IMR-90 (cell line): ENCODE measurements at places on chromosomes 16 and 17. TPM values are rescaled to one million over a fixed set of nuclear protein-coding genes. Genes with fewer than 3 reads are reported as not detected.

DNA sequence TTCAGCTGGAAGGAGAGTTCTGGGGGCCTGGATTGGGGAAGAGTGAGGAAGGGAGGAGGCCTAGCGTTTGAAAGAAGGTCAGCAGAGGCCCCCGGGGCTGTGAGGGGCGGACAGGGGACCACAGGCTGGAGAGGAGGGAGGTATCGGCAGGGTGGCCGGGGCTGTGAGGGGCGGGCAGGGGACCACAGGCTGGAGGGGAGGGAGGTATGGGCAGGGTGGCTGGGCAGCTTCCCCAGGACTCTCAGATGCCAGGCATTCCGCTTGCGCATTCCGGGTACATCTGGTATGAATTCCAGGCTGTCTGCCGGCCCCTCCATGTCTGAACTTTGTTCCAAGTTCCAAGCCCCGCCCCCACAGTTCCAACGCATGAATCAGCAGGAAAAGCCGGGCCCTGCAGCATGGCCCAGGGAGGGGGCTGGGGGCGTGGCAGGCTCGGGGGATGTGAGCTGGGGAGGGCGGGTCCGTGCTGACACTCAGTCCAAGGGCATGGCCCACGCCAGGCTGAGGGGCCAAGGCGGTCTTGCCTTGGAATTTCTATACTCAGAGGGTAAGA is 4.3 kb upstream of the TLCD2 start:
- H3K4me3 ChIP-seq = peak overlapping the region; percentile 78
- H3K27me3 ChIP-seq = no peaks in the 10 kb centered on the region
- DNase-seq = peak; percentile 97
- peak overlapping the region; percentile 98 for H3K27ac ChIP-seq
- peaks cover 32% of the 10 kb centered on the region for H3K36me3 ChIP-seq
- peaks cover 27% of the 10 kb centered on the region for H3K4me1 ChIP-seq

DNA sequence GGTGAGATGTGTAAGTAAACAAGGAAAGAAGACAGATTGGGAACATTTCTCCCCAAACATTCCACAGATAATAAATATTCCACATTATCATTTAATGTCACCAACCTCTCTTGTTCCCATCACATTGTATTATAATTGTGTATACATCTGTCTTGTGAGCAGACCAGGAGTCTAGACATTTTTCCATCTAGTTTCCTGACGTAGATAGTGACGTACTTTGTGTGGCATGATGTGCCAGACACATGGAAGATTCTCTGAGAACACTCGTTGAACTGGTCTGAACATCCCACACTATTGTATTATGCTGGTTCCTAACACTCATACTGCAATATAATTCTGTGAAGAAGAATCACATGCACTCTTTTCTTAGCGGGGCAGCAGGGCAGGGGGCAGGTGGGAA is 34.0 kb downstream of the WSB1 start:
- no peak overlapping the region for H3K27ac ChIP-seq
- H3K27me3 ChIP-seq = no peaks in the 10 kb centered on the region
- H3K4me3 ChIP-seq = no peak overlapping the region
- no peaks in the 10 kb centered on the region for H3K36me3 ChIP-seq

DNA sequence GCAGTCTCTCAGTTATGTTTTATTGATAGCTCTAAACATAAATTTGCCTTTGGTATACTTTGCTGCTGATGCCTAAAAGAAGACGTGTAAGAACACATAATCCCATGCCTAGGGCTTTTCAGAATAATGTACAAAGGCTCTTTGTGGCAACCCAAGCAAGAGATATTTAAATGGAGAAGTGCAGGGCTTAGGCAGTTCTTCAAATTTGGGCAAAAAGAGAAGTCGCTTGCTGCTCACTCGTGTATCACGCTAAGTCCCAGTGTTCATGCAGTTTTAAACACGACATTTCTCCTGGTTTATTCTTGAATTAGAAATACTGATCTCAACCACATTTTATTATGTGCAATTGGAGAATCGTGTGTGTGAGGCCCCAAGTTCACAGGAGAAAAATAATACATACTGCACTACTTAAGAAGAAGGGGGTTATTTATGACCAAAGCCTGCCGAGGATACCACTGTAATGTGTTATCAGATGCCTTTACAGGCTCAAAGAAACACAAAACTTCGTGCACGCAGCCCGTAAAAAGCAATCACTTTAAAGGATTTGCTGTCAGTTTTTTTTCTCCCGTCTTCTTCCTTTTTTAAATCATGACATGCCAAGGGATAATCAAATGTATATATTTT is 22.5 kb upstream of the IRX6 start:
- no peak overlapping the region for H3K4me3 ChIP-seq
- no peaks in the 10 kb centered on the region; the same call in 1 of the 2 replicates for H3K27me3 ChIP-seq
- no peaks in the 10 kb centered on the region for H3K4me1 ChIP-seq
- H3K36me3 ChIP-seq = no peaks in the 10 kb centered on the region

DNA sequence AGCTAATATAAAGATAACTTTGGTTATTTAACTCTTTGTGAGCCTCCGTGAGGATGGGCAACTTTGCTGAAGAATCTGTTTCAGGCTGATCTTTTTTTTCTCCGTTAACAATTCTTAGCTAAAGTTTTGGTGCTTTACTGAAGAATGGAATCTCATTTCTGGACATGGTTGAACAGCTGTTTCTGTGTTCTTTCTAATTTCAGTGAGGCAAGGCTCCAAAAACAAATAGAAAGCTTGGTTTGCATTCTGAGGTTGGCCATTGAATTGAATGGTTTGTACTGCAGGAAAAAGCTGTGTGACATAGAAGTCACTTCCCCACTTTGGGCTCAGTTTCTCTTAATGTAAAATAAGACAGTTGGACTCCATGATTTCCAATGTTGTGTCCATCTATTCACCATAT is 22.3 kb upstream of the HLF start:
- no peaks in the 10 kb centered on the region for H3K4me1 ChIP-seq
- no peak overlapping the region for H3K4me3 ChIP-seq
- no peaks in the 10 kb centered on the region for H3K36me3 ChIP-seq

- H3K36me3 ChIP-seq = peaks cover 6% of the 10 kb centered on the region
- no peak overlapping the region for H3K27ac ChIP-seq
- no peaks in the 10 kb centered on the region for H3K27me3 ChIP-seq
These were observed 91.9 kb downstream of the NXN start for GRCh38 chr17:887551-888209.

GRCh38 chr16:28317040-28317880 is 24.9 kb downstream of the SBK1 start:
- H3K27ac ChIP-seq = no peak overlapping the region
- no peaks in the 10 kb centered on the region for H3K4me1 ChIP-seq
- no peak overlapping the region for H3K4me3 ChIP-seq
- peaks cover 2% of the 10 kb centered on the region; the same call in 1 of the 2 replicates for H3K27me3 ChIP-seq

DNA sequence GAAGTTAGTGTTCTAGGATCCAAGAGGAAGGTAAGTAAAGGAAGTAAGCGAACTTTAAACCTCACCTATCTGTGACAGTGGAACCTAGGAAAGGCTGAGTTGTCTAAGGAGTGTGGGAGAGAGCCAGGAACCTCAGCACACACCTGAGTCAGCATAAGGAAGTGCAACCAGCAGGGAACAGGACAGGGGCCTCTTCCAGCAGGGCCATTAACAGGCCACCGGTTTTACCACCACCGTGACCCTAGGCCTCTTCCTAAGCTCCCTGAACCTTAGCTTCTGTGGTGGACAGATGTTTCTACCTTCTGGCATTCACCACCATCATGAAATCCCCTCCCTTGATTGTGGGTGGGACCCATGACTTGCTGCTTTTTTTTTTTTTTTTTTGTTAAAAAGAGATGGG is 26.7 kb upstream of the GPATCH8 start:
- peaks cover 3% of the 10 kb centered on the region for H3K4me1 ChIP-seq
- no peak for DNase-seq

DNA sequence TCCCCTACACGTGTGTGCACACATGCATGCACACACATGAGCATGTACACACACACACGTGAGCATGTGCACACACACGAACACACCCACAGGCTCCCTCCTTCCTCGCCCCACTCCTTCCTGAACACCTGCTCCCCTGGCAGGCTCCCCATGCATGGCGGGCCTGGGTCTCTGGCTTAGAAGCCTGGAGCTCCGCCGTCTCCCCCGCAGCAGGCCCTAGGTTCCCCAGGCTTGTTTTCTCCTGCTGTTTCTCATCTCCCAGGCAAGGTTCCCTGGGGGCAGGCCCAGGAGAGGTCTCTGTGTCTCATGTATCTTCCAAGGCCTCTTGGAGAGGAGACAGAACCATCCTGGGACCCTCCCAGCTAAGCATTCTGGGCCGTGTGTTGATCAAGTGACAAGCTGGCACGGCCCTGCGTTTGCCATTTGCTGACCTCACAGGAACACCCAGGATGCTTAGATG is 202.3 kb upstream of the CIBAR2 start:
- H3K36me3 ChIP-seq = no peaks in the 10 kb centered on the region
- H3K27me3 ChIP-seq = no peaks in the 10 kb centered on the region
- peaks cover 14% of the 10 kb centered on the region for H3K4me1 ChIP-seq
- no peak overlapping the region for H3K27ac ChIP-seq

- H3K4me1 ChIP-seq = no peaks in the 10 kb centered on the region
- no peak overlapping the region for H3K27ac ChIP-seq
- no peaks in the 10 kb centered on the region for H3K36me3 ChIP-seq
These were observed 30.9 kb downstream of the SALL1 start for GRCh38 chr16:51119973-51120729.

GRCh38 chr17:36111068-36111490 is 7.5 kb downstream of the CCL4 start:
- H3K27me3 ChIP-seq = no peaks in the 10 kb centered on the region
- H3K4me3 ChIP-seq = no peak overlapping the region
- no peak for DNase-seq
- H3K4me1 ChIP-seq = no peaks in the 10 kb centered on the region

DNA sequence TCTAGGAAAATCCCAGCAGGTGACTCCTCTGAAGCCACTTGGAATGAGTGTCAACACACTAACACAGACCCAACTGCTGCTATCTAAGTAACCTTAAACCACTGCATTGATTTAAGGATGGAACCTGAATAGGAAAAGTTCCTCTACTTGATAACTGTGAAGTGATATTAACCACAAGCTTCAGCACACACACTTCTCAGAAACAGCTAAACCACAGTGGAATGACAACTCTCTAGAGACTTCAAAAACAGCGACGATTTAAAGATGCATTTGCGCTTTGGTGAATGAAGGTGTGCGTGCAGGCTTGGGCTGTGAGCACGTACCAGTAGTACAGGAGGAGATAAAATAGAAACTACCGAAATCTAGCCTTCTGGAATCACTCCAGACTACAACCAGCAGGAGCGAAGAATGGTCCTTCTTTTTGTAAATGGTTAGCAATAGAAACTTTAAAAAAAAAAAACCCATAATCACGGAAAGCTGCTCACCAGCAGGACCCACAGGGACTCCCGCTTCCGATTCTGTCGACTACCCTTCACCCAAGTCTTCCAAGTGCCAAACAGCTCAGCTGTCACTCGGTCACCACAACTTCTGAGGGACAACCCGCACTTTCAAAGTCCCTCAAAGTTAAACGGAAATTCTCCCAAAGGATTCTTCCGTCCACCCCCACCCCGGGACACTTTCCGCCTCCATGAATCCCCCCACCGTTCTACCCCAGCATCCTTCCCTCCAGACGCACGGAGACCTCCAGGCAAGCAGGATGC is 137.7 kb upstream of the CORO6 start:
- no peaks in the 10 kb centered on the region for H3K4me1 ChIP-seq
- no peaks in the 10 kb centered on the region for H3K36me3 ChIP-seq
- H3K27ac ChIP-seq = peak overlapping the region; percentile 61
- DNase-seq = peak; percentile 39

DNA sequence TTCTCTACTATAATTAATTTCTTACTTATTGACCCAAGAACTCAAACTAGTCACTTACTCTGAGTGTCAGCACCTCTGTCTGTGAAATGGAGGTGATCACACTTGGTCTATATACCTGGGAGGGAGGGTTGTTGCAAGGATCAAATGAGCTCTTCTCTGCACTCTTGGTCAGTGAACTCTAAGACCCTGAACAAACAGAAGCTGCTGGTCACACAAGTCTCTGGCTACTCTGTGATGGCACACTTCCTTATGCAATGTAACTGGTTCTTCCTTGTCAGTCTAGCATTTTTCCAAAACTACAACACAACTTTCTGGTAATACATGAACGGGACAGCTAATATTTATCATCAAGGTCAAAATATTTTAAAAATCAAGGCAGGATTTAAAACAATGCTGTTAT is 40.7 kb downstream of the GNA13 start:
- H3K27me3 ChIP-seq = no peaks in the 10 kb centered on the region
- H3K4me3 ChIP-seq = no peak overlapping the region
- peaks cover 20% of the 10 kb centered on the region for H3K4me1 ChIP-seq
- DNase-seq = no peak
- H3K36me3 ChIP-seq = peaks cover 9% of the 10 kb centered on the region

DNA sequence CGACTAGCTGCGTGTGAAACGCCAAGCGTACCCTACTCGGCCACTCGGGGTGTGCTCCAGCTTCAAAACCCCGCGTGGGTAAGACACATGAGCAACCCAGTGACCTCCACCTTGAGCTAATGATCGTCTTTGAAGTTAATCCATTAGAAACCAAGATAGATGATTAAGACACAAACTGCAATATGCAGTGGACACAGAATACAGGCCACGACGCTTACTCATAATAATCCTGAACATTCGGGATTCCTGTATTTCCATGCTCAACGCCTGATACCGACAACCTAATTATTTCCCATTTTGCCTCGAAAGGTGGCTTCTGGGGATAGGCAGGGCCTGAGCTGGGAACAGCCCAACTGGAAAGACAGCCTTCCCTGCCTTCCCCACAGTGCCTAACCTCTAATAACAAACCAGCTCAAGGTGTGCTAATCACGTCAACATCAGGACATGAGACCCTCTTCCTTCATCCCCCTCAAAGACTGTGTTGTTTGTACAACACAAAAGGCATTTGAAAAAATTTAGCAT is 504 bp upstream of the COPRS start:
- no peaks in the 10 kb centered on the region for H3K27me3 ChIP-seq
- H3K36me3 ChIP-seq = peaks cover 16% of the 10 kb centered on the region
- DNase-seq = no peak
- H3K4me3 ChIP-seq = peak overlapping the region; percentile 52
- peaks cover 4% of the 10 kb centered on the region for H3K4me1 ChIP-seq
- H3K27ac ChIP-seq = no peak overlapping the region

GRCh38 chr17:6487251-6488007 is 43.2 kb downstream of the PIMREG start:
- H3K4me3 ChIP-seq = no peak overlapping the region
- H3K36me3 ChIP-seq = no peaks in the 10 kb centered on the region
- peaks cover 5% of the 10 kb centered on the region for H3K4me1 ChIP-seq

DNA sequence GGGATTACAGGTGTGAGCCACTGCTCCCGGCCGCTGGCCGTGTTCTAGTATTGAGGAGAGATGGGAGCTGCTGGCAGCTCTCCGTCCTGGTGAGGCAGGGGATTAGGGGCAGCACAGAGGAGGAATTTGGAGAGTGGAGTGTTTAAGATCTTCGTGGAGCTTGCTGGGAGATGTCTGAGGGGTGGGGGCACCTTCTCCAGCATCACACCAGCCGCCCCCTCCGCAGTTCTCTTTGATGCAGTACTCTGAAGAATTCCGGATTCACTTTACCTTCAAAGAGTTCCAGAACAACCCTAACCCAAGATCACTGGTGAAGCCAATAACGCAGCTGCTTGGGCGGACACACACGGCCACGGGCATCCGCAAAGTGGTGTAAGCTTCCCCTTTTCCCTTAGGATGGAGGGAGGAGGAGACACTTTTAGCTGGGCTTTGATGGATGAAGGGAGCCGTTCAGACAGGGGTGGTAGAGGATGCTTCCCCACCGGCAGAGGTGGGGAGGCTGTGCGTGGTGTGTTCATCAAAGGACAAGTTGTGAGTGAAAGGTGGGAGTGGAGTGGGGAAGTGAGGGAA is 11.9 kb downstream of the ITGAM start:
- peaks cover 3% of the 10 kb centered on the region for H3K27me3 ChIP-seq
- no peaks in the 10 kb centered on the region for H3K36me3 ChIP-seq
- no peak for DNase-seq
- H3K4me3 ChIP-seq = no peak overlapping the region

Gene C16orf86
- 0.28 and 0.54 TPM in 2 replicates for total RNA-seq

Gene CDRT15L2
- not detected in 2 replicates for total RNA-seq

Gene KRT24
- total RNA-seq = not detected in 2 replicates

Gene CES5A
- not detected in 2 replicates for total RNA-seq

Gene PNMT
- total RNA-seq = not detected in 2 replicates

Gene TNFRSF13B
- total RNA-seq = not detected in 2 replicates
